ENCODE measurements at places on chromosomes 12 and 14. TPM values are rescaled to one million over a fixed set of nuclear protein-coding genes. Genes with fewer than 3 reads are reported as not detected.

The CFAP251 gene
- total RNA-seq = 0.88 TPM

The CS gene
- 157 TPM for total RNA-seq

The SLC35E3 gene
- 13.9 TPM for total RNA-seq

The SYCP3 gene
- total RNA-seq = not detected

The CLEC14A gene
- total RNA-seq = not detected
